Iris pigment epithelial cell (primary cell): ENCODE measurements at places on chromosomes 1 and 21.

- no peak for DNase-seq
Measured at GRCh38 chr1:3467096-3468036, 12.9 kb downstream of the ARHGEF16 start.

DNA sequence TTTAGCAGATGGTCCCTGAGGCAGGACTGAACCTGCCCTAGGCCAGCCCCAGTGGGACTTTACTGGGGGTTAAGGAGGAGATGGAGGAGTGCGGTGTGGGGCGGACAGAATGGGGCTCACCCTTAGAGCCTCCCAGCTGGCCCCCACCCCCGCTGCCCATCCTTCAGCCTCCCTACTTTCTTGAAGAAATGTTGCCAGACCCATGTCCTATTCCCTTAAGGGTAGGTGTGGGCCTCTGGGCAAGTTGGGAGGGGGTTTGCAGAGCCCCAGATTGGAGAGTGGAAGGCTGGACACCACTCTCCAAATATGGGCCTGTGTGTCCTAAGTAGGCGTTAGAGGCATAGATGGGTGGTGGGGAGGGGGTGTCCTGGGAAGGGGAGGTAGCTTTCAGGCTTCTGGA lies 19.2 kb upstream of the EPS8L3 start:
- no peak for DNase-seq

DNA sequence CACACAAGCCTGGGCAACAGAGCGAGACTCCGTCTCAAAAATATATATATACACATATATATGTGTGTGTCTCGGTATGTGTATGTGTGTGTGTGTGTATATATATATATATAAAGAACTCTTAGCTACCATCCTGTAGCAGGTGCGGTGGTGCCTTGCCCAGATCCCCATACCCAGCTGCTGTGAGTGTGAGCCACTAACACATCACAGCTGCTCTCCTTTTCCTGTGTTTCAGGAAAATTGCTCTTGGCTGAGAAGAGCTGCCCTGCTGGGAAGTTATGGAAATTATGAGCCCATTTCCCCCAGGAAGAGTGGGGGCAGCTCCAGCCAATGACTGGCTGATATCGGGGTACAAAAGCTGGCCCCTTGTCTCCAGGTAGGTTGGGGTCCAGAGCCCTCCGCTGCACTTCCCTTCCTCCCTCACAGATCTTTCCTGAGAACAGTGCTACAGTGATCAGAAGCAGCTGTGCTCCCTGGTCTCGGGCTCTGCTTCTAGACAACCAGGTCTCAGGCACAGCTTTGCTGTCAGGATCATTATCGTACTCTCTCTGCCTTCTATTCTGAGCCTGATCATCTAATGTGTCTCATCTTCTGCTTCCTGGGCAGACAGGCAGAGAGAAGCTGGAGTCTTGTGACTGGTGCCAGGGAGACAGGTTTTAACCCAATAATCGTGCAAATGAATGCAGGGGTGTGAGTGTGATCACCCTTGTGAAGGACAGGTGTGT lies 109.6 kb upstream of the ZNF678 start:
- DNase-seq = no peak

DNA sequence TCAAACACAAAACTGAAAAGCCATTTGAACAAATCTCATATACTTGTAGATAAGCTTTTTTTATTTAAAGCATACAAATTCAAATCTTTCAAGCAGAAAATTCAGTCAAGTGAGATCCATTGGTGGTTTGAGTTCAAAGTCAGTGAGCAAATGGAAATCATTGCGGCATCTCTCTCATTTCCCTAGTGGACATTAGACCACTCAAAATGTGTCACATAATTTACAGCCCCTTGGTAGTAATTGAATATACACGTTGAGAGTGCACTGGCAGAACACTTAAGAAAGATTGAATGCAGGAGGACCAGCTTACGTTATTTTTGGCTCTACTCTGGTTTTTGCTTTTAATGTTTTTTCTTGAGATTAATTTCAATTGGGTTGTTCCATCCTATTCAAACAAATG lies 633.7 kb downstream of the USP25 start:
- no peak for DNase-seq

DNA sequence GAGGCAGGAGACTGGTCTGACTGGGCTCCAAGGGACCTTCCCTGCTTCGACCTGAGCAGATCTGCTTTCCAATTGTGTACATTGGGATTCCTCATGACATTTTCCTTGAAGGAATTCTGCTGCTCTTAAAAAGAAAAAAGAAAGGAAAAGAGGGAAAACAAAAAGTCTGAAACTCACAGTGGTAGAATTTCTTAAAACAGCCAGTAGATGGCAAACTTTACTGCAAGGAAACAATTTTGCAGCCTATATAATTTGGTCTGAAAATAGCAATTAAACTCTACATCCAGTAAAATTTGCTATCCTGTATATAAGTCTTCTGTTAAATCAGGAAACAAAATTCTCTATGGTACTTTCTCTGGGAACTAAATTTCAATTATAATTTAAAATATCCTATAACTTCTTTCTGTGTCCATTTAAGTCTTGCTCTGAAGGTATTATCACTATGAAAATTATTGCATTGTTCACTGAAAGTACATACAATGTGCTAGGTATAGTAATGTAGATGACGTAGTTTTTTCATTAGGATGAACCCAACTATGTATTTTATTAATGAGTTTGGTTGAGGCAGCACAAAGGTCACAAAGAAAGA lies 59.8 kb downstream of the CRB1 start:
- DNase-seq = peak; percentile 12

DNA sequence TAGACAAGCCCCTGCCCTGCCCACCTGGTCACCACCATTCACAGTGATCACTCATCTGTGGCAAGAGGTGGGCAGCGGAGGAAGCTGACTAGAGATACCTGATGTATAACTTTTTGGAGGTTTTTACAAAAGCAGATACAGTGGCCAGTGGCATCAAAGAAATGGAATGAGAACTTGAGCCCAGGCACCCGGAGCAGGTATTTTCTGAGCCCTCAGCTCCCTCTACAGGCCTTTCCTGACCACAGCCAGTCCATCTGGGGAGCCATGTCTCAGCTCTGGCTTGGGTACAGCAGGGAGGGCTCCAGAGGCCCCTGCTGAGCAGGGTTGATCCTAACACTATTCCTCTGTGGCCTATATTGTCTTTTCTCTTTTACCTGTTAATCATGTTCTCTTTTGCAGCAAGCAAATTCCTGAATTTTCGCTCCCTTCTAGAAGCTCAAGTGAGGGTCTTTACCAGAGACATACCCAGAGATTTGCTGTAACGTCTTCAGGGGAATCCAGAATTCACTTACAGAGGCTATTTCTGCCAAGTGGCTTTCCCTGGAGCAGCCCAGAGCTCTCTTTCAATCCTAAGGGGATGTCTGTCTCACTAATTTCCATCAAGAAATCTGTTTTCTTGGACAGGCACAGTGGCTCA lies 27.3 kb downstream of the GPR157 start:
- DNase-seq = peak; percentile 70
